ENCODE measurements at places on chromosomes 2 and 18.

DNA sequence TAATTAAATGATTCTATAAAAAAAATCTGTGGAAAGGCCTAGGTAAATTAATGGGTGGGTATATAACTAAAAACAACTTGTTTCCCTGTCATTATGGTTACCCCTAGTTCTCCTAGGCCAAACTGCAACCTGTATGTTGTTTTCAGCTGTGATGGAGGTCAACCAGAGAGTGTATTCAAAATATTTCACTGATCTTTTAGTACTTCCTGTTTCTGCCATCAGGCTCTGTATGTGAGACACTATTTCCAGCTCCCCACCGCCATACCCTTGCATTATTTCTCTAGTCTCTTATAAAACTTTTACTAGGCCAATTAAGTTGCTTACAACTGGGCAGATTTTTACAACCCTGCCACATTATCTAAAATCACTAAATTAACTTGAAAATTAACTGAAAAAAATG lies 21.0 kb upstream of the CDKL4 start:
- no peak for DNase-seq

DNA sequence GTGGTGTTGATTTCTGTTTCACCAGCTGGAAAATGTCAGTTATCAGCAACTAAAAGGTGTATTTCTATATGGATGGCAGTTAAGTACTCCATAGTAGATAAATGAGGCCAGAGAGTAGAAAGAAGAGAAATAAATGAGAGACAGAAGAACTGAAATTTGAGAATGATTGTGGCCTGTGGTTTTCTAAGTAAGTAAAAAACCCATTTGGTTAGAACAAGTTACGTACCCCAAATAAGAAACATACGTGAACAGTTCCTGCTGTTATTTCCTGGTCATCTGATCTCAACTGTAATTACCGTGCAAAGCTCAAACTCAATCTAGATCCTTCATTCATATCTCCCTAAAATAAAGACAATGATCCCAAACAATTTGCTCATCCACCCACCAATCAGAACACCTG lies 181.3 kb downstream of the PID1 start:
- DNase-seq: no peak

GRCh38 chr18:5879479-5879882 lies 15.8 kb downstream of the TMEM200C start:
- no peak for DNase-seq

DNA sequence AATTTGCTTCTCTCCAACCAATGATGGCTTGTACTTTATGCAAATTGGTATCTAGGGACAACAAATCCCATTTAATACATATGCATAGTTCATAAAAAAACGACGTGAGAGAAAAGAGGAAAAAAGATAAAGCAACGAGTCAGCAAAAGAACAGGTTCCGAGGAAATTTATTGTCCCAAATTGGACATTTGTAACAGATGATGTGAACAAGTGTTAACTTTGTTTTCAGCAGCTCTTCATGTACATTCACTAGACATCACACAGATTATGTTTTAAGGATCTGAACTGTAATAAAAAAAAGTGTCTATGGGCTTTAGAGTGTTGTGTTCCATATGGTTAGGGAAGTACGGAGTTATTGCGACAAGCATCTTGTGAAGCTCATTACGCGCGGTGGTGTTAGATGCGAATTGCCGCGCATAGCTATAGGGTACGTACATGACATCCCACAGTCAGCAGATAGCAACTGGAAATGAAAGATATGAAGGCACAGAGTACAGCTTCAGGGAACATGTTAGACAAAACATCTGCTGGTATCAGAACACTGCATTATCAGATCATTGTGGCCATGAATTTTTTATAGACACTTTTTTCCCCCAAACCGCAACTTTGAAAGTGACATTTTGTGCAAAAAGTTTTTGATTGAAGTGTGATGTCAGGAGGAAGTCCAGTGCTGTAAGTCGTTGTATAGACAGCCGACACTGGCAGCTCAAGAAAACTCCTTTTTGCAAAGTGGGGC lies 1073.1 kb upstream of the FANCL start:
- DNase-seq: no peak

GRCh38 chr2:219125225-219125885 lies 35.3 kb downstream of the NHEJ1 start:
- DNase-seq: peak; percentile 81

DNA sequence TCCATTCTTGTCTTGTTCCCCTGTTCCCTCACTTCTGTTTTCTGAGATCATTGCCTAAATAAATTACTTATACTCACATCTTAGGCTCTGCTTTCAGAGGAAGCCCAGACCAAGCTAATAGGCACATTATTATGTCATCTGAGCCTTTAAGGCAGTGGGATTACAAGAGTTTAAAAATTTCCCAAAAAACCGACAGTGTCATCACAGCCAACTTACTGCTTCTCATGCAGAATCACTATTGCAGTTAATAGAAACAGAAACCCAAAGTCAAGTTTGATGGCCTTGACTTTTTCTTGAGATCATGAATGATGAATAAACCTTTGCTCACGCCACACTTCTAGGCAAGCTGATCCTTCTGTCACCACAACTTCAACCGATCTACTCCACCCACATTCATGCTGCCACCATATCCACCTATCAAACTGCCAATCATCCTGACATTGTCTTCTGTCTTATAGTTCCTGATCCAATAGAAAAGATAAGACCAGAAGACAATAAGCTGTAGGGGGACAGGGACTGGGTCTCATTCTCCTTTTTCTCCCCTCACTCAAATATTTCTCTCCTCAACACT lies 142.7 kb upstream of the CREB1 start:
- no peak for DNase-seq

GRCh38 chr2:223884399-223884798 lies 47.0 kb upstream of the AP1S3 start:
- DNase-seq: no peak

DNA sequence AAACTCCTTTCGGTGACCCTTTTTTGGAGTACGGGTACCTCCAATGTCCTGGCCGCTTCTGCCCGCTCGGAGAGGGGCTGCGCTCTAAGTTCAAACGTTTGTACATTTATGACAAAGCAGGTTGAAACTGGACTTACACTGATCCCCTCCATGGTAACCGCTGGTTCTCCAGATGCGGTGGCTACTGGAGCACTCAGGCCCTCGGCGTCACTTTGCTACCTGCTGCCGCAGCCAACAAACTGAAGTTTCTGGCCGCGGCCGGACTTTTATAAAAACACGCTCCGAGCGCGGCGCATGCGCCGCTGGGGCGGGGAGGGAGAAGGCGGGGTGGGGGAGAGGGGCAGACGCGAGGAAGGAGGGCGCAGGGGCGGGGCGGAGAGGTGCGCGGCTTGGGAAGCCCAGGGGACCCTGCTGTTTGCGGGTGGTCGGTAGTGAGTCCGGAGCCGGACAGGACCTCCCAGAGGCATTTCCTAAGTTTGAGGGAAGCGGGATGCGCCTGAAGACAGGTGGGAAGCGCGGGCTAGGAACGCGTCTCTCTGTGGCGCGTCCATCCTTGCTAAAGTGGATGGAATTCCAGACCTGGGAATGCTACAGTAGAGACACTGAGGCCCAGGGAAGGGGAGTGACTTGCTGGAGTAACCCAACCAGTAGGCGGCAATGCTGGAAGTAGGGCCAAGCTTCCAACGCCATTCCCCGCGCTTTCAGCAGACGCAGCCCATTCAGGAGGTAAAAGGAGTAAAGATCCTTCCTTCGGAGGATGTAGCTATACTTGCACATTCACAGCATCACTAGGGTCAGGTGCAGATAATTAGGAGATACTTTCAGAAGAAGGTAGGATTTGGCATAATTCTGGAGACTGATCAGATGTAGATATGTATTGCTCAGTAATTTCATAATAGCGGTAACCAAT lies at the start of gene CXCR4:
TSS of gene CXCR4 (minus strand) at position 241 of the 910 bp plus-strand sequence. CDS start at position 152, 89 bp downstream.
- DNase-seq: peak; percentile 87

DNA sequence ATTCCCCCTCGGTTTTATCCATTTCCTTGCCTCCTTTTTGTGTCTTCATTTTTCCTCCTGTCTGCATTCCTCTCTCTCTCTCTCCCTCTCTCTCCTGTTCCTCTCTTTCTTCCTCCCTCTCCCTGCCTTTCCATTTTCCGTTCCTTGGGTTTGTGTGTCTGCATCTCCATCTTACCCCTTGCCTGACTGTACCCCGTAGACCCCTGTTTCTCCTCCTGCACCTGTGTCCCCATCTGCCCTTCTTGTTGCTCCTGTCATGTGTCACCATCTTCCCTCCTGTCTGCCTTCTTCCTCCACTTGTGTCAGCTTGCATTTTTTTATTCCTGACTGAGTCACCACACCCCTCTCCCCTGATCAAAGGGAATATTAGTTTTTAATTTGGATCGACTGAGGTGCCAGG lies 1.8 kb downstream of the CDK5R2 start:
- no peak for DNase-seq

DNA sequence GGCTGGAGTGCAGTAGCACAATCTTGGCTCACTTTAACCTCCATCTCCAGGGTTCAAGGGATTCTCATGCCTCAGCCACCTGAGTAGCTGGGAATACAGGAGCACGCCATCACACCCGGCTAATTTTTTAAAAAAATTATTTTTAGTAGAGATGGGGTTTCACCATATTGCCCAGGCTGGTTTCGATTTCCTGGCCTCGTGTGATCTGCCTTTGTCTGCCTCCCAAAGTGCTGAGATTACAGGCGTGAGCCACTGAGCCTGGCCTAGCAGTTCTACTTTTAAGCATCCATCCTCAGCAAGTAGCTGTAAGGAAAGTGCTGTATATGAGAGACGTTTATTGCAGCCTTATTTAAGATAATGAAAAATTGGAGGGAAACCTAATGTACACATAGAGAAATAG lies 79.7 kb downstream of the ZDBF2 start:
- DNase-seq: no peak

DNA sequence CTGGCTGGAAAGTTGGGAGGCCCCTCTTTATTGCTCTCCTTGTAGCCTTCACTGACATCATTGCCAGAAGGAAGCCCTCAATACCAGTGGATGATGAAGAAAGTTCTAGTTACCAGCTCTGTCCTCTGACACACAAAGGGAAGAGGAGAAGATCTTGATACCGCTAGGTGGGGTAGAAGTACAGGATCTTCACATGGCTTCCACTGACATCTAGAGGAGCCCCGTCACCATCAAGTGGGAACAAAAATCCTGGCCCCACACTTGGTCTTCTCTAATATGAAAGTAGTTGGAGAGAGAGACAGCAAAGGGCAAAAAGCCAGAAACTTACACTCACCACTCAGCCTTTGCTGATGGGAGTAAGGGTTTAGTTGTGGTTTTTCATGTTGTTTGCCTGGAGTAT lies 12.4 kb downstream of the XIRP2 start:
- no peak for DNase-seq

DNA sequence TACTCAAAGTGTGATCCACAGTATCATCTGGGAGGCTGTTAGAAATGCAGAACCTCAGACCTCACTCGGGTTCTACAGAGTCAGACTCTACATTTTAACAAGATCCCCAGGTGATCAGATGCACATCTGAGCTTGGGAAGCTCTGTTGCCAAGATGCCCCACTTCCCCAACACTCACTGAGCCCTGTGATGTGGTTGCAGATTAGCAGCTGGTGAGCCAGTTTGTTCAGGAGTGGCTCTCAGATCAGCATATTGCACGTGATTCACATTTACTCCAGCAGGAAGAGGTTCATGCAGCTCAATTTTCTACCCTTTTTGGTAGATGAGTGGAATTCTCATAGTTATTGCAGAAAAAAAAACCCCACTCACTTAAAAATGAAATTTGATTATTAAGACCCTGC lies 96.4 kb downstream of the VIT start:
- DNase-seq: no peak

GRCh38 chr2:27860111-27860510 lies 30.1 kb downstream of the RBKS start:
- no peak for DNase-seq

DNA sequence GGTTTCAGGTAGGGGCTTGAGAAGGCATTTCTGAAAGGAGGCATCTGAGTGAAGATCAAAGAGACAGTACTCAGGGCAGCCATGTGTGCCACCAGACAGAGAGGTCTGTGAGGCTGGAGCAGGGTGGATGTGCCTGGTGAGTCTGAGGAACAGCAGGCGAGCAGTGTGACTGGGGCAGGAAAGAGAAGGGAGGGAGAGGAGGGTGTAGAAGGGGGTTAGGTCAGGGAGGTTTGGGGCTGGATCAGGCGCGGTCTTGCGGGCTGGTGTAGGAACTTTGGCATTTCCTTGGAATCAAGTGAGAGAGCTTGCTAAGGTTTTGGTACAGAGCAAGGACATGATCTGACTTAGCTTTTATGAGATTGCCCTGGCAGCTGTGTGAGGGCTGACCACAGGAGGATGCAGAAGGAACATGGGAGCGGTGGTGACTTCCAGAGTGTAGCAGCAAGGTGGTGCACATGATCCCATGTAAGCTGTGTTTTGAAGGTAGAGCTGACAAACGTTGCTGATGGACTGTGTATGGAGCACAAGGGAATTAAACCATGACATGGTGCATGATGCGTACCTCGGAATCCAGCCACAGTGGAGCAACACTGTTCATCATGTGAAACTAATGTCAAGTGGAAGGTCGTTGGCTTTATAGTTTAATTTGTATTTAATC lies 13.9 kb downstream of the RAB31 start:
- no peak for DNase-seq

DNA sequence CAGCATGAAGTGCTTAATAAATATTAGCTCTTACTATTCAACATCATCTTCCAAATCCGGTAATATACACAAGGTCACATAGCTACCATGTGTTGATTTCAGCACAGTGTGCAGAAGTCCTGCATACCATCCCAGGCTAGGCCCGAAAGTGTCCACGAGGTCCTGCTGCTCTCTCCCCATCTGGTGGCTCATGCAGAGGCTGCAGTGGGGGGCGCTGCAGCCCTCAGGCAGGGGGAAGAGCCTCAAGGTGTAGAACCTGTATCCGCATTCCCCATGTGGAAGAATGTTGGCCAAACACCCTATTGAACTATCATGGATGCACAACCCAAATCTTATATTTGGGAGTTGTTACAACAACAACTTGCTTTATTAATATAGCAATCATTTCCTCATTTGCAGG lies 88.5 kb downstream of the ST6GAL2 start:
- no peak for DNase-seq

GRCh38 chr18:45467293-45467692 lies 148.0 kb upstream of the SLC14A2 start:
- DNase-seq: no peak

DNA sequence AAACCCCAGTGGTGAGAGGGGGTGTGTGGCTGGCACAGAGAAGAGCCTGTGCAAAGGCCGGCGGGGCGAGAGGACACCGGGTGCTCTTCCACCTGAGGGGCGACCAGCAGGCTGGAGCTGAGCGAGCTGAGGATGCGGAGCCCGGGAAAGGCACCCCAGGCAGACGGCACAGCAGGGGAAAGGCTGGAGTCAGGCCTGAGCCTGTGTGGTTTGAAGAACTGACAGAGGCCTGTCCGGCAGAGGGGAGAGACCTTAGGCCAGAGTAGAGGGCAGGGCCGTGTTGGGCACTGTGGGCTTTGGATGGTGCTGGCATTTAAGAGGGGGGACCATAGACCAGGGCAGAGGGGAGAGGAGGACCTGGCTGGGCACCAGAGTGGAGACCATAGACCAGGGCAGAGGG lies 149.8 kb downstream of the RTP5 start:
- DNase-seq: no peak

- DNase-seq: no peak
These were observed 85.0 kb downstream of the RBM43 start for GRCh38 chr2:151176661-151177060.

GRCh38 chr2:130373808-130374365 lies 18.0 kb downstream of the PTPN18 start:
- DNase-seq: no peak
